ENCODE measurements at places on chromosomes 13 and 19.
A peak's percentile ranks its signal among the peaks of the same experiment; 100 is the strongest.

GRCh38 chr19:57338877-57339276 lies 12.2 kb upstream of the ZNF304 start:
- DNase-seq, result no peak

DNA sequence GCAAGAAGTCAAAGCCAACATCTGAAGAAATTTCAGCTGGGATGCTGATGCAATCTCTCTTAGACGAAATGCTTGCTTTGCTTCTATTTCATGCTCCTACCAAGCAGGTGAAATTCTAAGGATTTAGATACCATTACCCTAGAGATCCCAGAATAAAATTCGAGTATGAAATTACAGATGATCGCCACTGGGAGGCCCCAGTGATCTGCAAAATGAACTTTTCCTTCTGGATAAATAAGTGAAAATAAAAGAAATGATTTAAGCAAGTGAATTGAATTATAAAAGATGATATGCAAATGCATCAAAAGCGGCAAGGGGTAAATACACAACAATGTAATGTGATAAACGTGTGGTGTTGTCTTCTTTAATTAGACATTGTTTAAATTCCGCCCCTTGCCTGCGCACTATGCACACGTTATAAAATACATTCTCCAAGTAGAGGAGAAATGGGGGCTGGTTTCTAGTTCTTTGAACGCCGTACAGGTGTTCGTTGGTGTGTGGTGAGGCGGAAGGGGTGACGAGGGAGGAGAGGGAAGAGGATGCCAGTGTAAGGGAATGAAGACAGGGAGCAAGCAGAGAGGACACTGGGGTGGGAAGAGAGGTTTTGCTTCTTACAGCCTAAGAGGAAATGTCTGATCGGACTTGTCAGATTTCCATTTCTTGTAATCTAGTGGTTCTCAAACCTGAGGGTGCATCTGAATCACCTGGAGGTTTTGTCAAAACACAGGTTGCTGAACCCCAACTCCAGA lies 58.0 kb downstream of the ERCC5 start:
- no peak for DNase-seq

- DNase-seq, result no peak
Observed at GRCh38 chr19:41930926-41931592, 2.8 kb upstream of the ERFL start.

- DNase-seq, result no peak
Observed at GRCh38 chr19:14554382-14554812, 17.5 kb downstream of the NDUFB7 start.

DNA sequence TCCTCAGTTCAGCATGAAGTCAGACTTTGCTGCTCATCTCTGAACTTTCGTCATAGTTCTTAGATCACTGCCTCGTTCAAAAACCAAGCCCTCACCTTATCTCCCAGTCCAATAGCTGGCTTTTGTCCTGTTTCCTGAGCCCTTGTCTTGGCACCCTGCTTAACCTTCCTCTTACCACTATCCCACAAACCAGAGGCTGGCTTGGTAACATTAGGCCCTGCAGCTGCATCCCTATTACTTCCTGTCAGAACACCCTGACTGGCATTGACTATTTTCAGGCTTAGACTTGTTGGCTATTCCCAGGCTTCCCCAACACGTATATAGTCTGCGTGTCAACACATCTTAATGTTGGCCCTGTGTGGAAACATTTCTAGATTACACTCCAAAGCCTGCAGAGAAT lies 172.4 kb downstream of the VWA8 start:
- DNase-seq, result no peak

- no peak for DNase-seq
Observed at GRCh38 chr19:14843169-14843568, 5.6 kb downstream of the OR7A10 start.

DNA sequence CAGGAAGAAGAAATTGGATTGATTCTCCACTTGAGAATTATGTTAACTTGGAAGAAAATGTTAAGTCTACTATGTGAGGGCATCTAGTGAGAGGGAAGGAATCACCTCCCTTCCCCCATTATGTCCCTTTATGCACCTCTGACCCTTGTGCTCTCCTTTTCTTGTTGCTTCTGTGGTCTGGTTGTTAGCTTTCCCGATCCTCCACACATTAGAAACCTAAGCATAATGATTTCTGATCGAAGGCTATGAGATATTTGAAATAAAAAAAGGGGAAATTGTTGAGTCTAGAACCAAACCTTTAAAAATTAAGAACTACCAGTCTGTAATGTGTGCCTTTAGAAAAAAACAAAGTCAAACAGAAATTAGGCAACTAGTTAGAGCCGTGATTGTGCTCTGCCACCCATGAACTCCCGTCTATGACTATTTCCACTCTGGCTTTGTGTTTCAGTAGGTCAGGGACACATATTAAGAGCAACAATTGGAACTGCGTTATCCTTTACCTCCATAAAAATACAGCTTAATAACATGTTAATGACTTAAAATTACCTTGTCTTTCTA lies 463 bp upstream of the GPC6 start:
- no peak for DNase-seq

DNA sequence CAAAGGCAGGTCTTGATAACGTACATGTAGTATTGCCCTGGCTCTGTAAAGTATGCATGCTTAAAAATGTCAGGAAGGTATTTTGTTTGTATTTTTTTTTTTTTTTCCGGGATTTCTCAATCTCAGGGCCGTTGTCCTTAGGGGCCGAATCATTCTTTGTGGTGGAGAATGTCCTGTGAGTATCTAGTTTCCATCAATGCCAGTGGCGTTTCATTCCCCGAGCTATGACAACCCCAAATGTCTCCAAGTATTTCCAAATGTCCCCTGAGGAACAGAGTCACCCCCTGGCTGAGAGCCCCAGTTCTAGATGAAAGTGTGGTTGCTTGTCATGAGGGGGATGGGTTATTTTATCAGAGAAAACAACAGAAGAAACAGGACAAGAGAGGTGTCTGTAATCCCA lies 68.7 kb downstream of the ACSBG2 start:
- DNase-seq, result peak; percentile 70

DNA sequence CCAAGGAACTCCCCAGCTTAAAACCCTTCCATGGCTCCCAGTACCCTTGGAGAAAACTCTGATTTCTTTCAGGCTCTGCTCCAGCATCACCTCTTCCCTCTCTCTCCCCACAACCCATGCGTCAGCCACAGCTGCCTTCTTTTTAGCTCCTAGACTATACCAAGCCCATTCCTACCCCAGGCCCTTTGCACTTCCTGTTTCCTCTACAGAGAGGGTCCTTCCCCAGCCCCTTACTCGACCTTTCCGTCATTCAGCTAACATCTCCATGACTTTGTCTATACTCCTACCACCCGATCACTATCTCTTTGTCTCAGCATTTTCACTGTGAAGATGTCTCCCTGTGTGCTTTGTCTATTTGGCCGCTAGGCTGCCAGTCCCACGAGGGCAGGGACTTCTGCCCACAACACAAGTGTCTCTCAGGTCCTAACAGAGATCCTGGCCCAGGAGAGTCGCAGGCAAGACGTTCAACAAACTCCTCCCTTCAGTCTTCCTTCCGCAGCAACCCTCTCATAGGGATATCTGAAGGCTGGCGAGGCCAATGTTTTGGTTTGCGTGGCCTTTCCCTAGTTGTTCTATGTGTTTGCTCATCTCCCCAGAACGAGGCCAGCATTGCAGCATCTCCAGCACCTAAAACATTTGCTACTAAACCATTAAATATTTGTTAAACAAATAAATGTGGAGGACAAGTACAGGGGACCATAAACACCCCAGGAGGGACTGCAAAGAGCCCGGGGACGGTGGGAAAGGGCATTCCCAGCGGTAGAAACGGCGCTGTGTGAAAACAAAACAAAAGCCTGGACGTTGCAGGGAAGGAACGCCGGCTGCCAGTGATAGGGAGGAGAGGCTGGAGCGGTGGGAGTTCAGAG lies 816 bp downstream of the CCNP start:
- DNase-seq, result no peak

GRCh38 chr13:27969082-27969865 lies at the start of gene CDX2:
CDX2 (minus strand) TSS chr13:27969315; CDS start chr13:27969006, 309 bp downstream.
- no peak for DNase-seq

GRCh38 chr19:17610384-17610783 lies 54.9 kb downstream of the COLGALT1 start:
- no peak for DNase-seq

DNA sequence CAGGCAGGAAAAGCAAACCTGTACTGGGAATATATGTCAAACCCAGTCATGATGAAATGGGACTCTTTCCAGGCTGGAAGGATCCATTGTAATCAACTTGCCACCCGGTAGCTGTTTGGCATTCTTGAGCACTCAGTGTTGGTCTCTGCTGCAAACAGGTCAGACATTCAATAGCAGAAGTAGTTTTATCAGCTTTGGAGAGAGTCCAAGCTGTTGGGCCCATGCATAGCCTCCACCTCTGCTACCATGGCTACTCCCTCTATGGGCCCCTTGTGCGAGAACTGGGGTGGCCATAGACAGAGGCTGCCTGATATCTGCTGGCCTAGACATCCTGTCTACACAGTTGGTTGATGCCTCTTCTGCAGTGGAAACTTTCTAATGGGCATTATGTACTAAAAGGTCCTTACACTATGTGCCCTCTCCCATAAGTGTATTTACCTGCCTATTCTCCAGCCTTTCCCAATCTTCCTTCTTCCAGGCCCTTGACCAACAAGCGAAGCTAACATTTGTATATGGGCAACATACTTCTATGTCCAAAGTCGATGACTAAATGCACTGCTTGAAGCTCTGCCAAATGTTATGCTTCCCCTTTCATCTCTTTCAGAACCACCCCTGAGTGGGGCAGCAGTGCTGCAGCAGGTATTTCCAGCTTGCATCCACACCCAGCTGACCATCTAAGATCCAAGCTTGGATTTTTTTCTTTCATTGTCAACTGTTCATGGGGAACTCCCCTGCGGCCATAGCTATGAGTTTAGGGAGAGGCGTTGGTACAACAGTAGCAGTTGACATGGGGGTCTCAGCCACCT lies 5.3 kb upstream of the RNF6 start:
- DNase-seq, result no peak

DNA sequence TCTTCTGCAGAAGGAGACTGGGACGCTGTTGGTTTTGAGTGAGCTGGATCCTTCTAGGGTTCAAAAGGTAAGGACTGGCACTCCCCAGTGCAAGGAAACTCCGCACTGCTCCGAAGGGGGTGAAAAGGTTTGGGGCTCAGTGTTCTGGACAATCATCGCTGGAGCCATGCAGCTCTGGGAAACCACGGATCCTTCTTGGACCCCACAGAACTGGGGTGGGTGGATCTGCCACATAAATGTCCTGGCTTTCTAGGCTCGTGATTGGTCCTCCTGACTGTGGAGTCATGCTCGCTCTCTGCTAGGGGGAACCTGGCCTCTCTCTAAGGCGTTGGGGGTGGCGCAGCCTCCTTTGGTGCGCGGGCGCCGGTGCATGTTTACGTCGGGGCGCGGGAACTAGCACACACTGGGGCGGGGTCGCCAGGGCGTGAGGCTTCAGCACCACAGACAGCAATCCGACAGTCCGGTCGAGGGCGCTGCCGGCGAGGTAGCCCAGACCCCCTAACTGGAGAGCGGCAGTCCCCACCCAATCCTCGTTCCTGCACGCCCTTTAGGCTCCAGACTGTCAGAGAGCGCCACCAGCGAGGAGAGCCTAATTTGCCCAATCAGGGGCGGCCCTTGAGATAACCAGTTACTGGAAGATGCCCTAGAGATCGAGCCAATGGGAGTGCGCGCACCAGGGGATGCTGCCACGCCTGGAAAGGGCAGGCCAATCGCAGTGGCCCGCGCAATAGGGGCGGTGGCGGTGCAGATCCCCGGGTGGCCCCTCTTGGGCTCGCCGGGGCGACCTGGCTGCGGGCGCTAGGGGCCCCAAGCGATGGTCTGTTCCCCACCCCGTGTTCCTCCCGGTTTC lies 913 bp upstream of the ELAVL3 start:
- peak; percentile 48 for DNase-seq

DNA sequence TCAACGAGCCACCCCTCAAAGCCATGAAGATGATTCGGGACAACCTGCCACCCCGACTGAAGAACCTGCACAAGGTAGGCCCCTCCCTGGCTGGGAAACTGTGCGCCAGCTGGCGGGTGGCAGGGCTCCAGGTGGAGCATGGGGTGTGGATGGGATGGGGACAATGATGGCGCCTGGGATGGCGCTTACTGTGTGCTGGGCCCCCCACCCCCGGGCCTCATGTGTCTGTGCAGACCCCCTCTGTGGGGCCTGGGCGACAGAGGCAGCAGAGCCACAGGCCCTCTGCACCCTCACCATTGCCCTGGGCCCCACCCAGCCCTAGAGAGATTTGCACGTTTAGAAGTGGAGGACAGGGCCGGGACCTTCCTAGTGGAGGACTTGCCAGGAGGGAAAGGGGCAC lies 19.0 kb upstream of the NCCRP1 start:
- DNase-seq, result no peak

GRCh38 chr13:29543230-29544215 lies 52.0 kb downstream of the SLC7A1 start:
- no peak for DNase-seq

Data from lower leg skin (tissue), 4 donors.